ENCODE measurements at places on chromosomes 1 and 21. TPM values are rescaled to one million over a fixed set of nuclear protein-coding genes. Genes with fewer than 3 reads are reported as not detected.

- H3K36me3 ChIP-seq, result no peaks in the 10 kb centered on the region
- H3K4me3 ChIP-seq, result no peak overlapping the region
- no peak for DNase-seq
- no peaks in the 10 kb centered on the region for H3K27me3 ChIP-seq
- no peaks in the 10 kb centered on the region for H3K4me1 ChIP-seq
Observed at GRCh38 chr1:222373831-222374602, 173.9 kb downstream of the HHIPL2 start.

GRCh38 chr1:48996311-48996710 is 219.6 kb upstream of the BEND5 start:
- no peak for DNase-seq
- H3K4me1 ChIP-seq, result no peaks in the 10 kb centered on the region
- H3K36me3 ChIP-seq, result no peaks in the 10 kb centered on the region
- H3K27ac ChIP-seq, result no peak overlapping the region
- H3K4me3 ChIP-seq, result no peak overlapping the region

GRCh38 chr1:81833722-81834121 is 33.0 kb downstream of the ADGRL2 start:
- H3K4me1 ChIP-seq, result no peaks in the 10 kb centered on the region
- H3K27ac ChIP-seq, result no peak overlapping the region
- no peak for DNase-seq
- no peak overlapping the region for H3K4me3 ChIP-seq

DNA sequence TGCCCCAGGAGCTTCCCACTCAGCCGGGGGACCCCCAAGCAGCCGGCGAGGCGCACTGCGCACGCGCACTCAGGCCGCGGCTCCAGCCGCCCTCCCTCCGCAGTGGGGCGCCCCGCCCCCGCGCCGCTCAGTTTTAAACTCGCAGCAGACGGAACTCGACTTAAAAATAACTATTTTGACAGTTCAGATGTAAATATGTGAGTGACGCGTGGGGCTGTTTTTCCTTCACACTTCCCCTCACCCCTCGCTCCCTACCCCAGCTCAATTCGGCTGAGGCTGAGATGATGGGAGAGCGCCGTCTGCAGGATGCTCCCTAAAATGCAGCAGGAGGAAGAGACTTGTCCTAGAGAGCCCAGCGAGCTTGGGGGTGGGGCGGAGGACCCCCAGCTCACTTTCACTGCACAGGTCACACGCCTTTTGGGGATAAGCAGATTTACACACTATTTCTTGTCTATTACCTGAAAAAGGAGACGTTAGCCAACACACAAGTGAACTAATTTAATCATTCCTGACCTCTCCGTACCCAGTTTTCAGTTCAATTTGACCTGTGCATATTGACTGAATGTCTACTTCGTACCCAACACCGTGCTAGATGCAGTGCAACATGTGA is 8.9 kb upstream of the LEMD1 start:
- peak overlapping the region; percentile 84 for H3K4me3 ChIP-seq
- H3K4me1 ChIP-seq, result peaks cover 16% of the 10 kb centered on the region
- H3K27me3 ChIP-seq, result peaks cover 38% of the 10 kb centered on the region

KCNK2 gene
- not detected for total RNA-seq

DNA sequence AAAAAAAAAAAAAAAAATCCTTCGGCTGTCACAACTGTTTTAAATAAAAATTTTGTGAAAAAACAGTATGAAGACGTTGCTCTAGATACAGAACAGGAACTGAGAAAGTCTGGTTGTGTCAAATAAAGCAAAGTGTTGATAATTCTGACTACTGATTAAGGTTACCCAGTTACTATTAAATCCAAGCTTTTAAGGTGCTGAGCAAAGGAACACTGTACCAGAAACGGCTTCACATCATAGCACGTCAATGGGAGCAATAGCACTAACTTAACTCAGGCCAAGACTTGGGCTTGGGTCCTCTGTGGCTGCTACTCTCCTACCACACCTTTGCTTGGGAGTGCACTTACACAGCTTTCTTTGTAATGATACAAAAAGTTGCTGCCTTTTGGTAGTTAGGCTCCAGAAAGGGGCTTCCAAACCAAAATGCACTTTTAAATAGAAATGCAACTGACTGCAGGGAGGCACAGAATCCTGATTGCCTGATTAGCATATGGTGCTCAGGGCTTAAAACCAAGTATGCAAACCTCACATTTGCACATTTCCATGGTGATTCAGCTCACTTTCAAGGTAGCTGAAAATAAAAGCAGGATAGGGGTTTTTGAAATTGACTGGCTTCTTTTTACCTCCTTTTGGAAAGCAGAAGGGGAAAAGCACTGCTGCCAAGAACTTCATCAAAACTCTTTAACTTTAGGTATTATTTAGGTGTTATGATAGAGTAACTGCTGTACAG is 6.3 kb downstream of the MCL1 start:
- H3K4me1 ChIP-seq, result peaks cover 60% of the 10 kb centered on the region
- DNase-seq, result no peak
- H3K36me3 ChIP-seq, result peaks cover 77% of the 10 kb centered on the region
- H3K27me3 ChIP-seq, result no peaks in the 10 kb centered on the region
- peak overlapping the region; percentile 90 for H3K4me3 ChIP-seq

DNA sequence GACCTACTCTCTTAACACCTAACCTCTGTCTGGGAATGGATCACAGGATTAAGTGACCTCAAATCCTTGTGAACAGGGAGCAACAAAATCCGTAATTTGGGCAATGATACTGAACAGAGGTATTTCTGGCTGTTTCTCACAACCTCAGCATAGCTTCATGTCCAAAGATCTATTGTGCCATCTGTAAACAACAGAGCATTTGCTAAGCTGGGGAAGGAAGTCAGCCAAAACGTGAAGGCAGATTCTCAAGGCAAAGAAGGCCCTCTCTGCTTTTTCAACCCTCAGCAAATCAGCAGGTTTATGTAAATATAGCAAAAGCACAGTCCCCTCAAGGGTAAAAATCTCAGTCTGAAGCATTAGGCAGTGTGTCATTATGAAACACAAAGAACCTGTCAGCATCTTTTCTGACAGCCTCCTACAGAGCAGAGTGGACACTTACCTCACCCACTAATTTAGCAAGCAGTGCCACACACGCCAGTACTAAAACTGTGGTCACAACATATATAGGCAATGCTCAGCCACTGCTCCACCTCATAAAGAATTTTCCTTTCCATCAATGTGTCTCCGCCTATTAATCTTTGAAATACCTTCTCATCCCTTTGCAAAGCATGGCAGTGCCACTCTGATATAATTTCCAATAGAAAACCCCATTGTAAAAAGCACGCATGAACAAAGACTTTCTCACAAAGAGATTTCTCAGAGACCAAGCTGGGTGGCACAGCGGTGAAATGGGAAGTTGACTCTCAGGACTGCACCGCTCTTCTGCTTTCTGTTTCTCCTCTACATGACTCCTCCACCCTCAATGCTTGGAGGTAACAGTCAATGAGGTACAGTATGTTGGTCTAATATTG is 188.0 kb downstream of the RERE start:
- H3K27me3 ChIP-seq, result no peaks in the 10 kb centered on the region
- no peak for DNase-seq
- peak overlapping the region; percentile 2 for H3K27ac ChIP-seq
- H3K4me3 ChIP-seq, result no peak overlapping the region

ACTL8 gene
- total RNA-seq, result not detected

DNA sequence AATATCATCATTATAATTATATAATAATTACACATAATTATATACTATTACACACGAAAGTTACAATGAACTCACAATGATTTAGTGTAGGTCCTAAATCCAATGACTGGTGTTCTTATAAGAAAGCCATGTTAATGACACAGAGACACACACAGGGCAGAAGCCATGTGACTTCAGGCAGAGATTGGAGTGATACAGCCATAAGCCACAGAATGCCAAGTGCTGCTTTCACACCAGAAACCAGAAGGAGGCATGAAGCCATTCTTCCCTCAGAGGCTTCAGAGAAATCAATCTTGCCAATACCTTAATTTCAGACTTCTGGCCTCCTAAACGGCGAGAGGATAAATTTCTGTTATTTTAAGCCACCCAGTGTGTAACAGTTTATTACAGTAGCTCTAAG is 147.4 kb upstream of the KRTAP19-8 start:
- H3K4me3 ChIP-seq, result peak overlapping the region; percentile 76
- peaks cover 64% of the 10 kb centered on the region for H3K36me3 ChIP-seq
- H3K27me3 ChIP-seq, result no peaks in the 10 kb centered on the region
- no peak for DNase-seq
- H3K27ac ChIP-seq, result peak overlapping the region; percentile 91
- peaks cover 81% of the 10 kb centered on the region for H3K4me1 ChIP-seq

C1orf94 gene
- not detected for total RNA-seq

- no peak overlapping the region for H3K4me3 ChIP-seq
- H3K4me1 ChIP-seq, result no peaks in the 10 kb centered on the region
- H3K27me3 ChIP-seq, result no peaks in the 10 kb centered on the region
- no peaks in the 10 kb centered on the region for H3K36me3 ChIP-seq
Observed at GRCh38 chr1:223161321-223161720, 18.3 kb upstream of the TLR5 start.

NPHS2 gene
- not detected for total RNA-seq

All from activated T-helper 1 cell treated with anti-CD3 and anti-CD28 coated beads, Interleukin-12 subunit alpha, Interleukin-12 subunit beta, Interleukin-2, Interleukin-4 antibody, amounts not matched to agents 30 ng/mL and 10 ng/mL and 1 ng/mL, durations not matched to agents 14 hours and 24 hours and 36 hours (primary cell).